CD4-positive, alpha-beta T cell treated with Interleukin-21 for 1 hour (primary cell): ENCODE measurements at places on chromosomes 5 and 9.

DNA sequence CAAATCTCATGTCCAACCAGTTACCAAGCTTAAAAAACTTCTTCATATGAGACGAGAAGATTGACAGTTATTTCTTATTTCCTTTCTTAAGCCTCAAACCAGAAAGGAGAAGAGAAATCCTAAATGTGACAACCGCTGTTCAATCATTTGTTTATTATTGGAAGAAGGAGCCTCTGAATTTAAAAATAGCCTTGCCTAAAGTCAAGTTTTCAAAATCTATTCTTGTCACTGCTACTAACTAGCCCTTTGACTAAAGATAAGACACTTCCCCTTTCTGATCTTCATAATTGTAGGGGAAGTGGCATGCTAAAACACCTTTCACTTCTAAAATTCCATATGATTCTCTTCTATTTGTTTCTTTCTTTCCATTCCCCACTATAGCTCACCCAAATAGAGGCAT is 106.2 kb upstream of the EMB start:
- DNase-seq: no peak

- no peak for DNase-seq
These were observed 144.8 kb upstream of the PIK3R1 start for GRCh38 chr5:68070591-68071281.

DNA sequence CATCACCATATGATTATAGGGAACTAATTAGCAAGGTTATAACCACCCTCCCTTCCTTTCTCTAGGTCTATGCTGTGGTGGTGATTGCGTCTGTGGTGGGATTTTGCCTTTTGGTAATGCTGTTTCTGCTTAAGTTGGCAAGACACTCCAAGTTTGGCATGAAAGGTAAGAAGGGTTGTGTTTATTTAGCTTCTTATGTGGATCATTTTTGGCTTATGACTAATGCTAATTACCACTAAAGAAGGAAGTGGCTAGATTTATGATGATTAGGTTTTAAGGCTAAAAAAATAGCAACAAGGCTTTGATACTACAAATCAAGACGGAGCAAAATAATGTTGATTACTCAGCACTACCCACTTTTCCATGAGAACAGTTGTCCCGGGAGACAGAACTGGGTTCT is 82.4 kb downstream of the NTRK2 start:
- DNase-seq: peak; percentile 8

- no peak for DNase-seq
These were observed 4.2 kb downstream of the UHRF2 start for GRCh38 chr9:6417186-6417585.

- DNase-seq: no peak
These were observed 148.6 kb downstream of the CDH9 start for GRCh38 chr5:26889815-26890214.

- DNase-seq: peak; percentile 42
These were observed at the start of gene PHF2 for GRCh38 chr9:93576258-93577077. Gene PHF2 (plus strand): TSS chr9:93576584. CDS start chr9:93576774, 190 bp downstream.

GRCh38 chr9:81390792-81391456 is 298.4 kb downstream of the TLE1 start:
- no peak for DNase-seq

- DNase-seq: no peak
These were observed 507.7 kb downstream of the CCDC171 start for GRCh38 chr9:16060436-16061129.

DNA sequence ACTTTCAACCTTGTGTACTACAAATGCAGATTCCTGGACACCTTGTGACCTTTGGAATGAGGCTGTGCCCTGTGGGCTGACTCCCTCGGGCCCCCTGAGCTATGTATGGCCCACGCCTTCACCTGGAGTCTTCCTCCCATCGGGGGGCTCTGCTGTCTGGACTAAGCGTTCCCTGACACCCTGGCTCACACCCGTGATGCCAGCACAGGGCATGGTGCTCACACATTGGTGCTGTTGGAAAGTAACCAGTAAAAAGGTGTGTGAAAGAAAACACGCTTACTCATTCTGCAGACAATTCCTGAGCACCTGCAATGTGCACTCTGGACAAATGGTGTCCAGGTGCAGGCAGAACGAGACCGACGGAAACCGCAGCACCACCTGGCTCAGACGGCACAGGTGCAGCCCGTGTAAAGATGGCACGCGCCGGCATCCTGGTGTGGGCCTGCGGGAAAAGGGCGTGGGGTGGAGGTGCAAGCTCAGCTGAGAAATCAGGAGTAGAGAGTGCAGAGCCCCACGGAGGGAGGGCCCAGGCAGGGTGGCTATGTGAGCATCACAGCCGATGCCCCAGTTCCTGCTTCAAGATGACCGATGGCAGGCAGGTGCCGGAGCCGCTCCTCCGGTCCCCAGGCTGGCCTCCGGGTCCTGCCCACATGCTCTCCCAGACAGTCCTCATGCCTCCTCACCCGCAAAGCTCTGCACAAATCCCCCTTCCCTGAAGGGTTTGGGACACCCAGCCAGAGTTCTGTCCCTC is 11.0 kb downstream of the LPCAT1 start:
- no peak for DNase-seq

DNA sequence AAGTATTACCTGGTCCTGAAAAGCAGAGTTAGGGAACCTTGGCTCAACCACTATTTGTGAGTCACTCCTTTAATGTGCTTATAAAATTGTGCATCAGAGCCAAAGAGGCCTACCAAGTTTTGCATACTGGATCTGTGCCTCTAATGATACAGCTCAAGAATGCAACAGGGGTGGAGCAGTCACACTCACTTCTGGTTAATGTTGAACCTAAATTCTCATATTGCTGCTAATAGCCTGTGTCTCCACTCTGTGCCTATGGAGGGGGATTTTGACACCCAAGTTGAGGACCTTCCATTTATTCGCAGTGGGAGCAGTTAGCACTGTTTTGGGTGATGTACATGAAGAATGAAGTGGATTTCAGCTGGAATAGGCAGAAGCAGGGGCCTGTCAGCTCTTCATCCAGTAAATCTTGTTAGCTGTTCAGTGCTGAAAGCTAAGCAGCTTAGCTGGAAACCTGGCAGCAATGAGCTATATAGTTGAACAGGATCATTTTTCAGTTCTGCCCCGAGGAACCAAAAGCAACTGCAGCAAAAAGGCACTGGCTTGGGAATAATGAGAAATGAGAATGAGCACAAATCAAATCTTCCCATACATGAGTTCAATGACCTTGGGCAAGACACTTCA is 9.7 kb downstream of the SH3TC2 start:
- DNase-seq: no peak

GRCh38 chr9:22975951-22976350 is 529.3 kb downstream of the DMRTA1 start:
- DNase-seq: no peak

- DNase-seq: no peak
These were observed 104.0 kb downstream of the ATP10B start for GRCh38 chr5:160747987-160748386.

GRCh38 chr5:2375757-2376250 is 375.7 kb downstream of the IRX2 start:
- no peak for DNase-seq

- DNase-seq: no peak
These were observed 93.7 kb downstream of the RASEF start for GRCh38 chr9:82969291-82969690.

- no peak for DNase-seq
These were observed 351.7 kb downstream of the DIRAS2 start for GRCh38 chr9:90290716-90291485.

GRCh38 chr9:90198956-90199355 is 443.7 kb downstream of the DIRAS2 start:
- no peak for DNase-seq

DNA sequence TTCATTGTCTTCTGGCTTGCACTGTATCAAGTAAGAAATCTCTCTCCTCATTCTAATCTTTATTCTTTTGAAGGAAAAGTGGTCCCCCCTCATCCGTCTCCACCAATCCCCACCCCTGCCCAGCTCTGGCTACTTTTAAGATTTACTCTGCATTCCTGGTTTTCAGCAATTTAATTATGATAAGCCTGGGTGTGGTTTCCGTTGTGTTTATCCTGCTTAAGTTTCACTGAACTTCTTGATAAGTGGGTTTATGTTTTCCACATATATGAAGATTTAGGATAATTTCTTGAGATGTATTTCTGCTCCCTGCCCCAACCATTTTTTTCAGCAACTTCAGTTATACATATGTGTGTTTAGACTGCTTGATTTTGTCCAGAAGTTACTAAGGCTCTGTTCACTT is 46.5 kb downstream of the PTBP3 start:
- no peak for DNase-seq

DNA sequence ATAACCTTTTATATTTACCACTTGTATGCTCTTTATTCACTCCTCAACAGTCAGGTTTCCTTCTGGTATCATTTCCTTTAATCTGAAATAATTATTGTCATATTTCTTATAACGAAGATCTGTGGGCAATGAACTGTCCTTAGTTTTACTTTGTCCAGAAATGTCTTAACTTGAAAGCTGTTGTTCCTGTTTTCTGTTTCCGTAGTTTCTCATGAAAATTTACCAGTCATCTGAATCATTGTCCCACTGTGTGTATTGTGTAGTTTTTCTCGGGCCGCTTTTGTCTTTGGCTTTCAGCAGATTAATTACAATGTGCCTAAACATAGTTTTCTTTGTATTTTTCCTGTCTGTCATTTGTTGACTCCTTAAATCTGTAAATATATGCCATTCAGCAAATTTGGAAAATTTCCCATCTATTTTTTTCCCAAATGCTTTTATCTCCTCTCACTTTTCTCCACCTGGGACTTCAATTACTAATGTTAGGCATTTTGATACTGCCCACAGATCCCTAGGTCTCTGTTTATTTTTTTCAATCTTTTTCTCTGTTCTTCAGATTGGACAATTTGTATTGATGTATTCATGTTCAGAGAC is 74.9 kb downstream of the PDE8B start:
- no peak for DNase-seq

DNA sequence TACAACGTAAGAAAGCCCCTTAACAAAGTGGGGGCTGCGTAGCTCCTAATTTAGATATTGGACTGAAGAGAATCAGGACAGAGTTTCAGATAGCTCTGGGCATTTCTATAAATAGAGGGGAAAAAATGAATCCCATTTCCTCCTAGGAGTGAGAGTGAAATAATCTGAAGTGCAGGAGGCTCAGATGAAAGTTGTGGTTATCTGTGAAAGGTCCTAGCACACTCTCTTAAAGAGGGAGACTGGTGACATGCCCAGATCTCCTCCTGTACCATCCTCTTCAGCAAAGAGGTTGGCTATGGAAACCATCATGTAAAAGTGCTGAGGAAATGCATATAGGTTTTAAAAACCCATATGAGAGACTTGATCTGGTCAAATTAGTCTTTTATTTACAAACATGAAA is 143.4 kb downstream of the GABRB2 start:
- no peak for DNase-seq

DNA sequence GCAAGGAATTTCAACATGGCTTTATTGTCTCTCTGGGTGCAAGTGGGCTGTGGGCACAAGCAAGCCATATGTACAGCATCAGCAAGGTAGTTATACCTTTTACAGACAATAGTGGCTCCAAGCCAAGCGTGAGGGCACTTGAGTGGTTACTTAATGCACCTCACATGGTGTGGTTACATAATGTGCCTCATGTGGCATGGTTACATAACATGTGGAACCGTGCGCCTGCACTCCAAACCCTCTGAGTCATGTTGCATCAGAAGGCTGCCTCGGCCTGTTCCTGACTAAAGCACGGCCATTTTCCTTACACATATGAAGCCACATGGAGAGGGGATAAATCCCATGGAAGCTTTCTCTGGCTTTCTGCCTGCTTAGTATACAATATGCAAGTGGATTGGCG is 150.9 kb downstream of the OSTF1 start:
- no peak for DNase-seq

DNA sequence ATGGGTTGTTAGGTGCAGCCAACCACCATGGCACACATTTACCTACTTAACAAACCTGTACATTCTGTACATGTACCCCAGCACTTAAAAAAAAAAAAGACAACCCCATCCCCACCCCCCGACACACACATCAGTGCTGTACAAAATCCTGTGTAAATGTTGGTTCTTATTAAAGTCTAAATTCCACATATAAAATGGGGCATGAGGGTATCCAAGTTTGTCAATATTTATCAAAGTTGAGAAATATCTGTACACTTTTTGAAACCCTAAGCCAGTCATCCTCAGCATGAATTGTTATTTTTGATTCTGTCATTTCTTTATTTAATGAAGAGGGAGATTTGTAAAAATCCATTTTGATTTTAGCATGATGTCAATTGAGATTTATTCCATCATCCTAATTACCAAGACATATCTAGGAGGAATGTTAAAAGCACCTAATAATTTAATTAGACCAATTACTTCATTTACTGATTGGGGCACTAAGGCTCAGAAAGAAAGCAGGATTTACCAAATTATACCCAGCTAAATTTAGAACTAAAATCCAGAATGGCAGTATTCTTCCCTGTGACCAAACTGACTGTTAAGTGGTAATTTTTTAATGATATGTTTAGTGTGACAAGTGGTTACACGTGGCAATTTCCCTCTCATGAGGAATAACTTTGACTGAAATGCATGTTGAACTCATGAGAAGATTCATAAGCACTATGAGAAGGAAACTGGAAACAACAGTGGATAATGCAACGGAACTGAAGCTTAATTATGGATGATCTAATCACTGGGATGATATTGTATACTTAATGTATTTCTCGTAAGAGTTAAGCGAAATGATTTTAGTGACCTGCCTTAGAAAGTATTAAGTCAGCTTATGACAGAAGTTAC is 195.9 kb downstream of the SGCD start:
- no peak for DNase-seq

- no peak for DNase-seq
These were observed 179.7 kb upstream of the ISL1 start for GRCh38 chr5:51203598-51203997.

DNA sequence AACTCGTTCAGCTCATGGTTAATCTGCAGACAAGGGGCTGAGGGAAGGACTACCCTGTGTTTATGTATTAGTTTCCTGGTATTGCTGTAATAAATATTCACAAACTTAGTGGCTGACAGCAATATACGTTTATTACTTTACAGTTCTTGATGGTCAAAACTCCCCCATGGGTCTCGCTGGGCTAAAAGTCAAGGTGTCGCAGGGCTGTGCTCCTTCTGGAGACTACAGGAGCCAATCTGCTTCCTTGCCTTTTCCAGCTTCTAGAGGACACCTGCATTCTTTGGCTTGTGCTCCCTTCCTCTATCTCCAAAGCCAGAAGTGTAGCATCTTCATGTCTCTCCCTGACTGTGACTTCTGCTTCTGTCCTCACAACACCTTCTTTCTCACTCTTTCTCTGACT is 653.8 kb upstream of the RIOK2 start:
- DNase-seq: no peak
